ENCODE measurements at places on chromosomes 12 and 14.
A peak's percentile ranks its signal among the peaks of the same experiment; 100 is the strongest.

DNA sequence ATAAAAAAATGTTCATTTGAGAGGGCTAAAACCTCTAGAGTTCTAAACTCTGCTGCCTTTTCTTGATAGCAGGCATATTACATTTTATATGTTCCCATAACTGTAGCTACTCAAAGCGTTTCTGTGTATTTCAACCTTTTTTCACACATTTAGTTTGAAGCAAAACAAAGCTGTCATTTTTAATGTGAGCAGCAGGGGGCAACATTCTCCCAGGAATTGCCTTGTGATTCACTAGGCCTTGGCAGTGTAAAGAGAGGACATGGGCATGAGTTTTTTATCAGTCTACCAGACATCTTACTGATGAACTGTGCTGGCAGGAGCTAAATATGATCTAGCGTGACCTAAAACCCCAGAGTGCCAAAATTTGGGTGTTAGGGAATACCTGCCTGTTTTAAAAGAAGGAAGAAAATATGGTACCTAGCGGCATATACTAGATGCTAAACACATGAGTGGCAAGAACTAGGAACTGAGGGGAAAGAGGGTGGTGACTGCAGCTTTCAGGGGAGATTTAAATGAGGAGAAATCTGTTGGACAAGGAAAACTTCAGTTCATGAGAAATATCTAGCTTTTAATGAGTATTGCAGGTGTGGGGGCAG lies 65.3 kb downstream of the IFT43 start:
- DNase-seq, result peak; percentile 51

GRCh38 chr14:34699873-34700621 lies 14.3 kb downstream of the CFL2 start:
- DNase-seq, result no peak

GRCh38 chr12:39269492-39269891 lies 173.4 kb downstream of the KIF21A start:
- no peak for DNase-seq

DNA sequence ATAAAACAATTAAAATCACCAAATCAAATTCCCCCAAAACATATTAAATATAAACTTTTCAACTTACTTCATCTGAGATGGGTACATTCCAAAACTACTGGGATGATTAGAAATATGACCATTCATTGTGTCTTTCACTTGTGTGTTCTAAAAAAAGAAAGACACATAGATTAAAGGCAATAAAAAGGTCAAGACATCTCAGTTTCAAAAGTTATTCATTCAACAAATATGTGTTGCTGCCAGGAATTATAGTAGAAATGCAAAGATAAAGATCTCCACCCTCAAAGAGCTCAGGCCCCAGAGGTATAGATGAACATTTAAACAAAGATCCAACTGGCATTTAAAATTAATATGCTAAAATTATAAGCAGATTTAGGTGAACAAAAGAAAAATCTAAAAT lies 106.4 kb downstream of the EPS8 start:
- DNase-seq, result no peak

Data from GM20000 (cell line).